ENCODE measurements at places on chromosomes 11 and 22.

DNA sequence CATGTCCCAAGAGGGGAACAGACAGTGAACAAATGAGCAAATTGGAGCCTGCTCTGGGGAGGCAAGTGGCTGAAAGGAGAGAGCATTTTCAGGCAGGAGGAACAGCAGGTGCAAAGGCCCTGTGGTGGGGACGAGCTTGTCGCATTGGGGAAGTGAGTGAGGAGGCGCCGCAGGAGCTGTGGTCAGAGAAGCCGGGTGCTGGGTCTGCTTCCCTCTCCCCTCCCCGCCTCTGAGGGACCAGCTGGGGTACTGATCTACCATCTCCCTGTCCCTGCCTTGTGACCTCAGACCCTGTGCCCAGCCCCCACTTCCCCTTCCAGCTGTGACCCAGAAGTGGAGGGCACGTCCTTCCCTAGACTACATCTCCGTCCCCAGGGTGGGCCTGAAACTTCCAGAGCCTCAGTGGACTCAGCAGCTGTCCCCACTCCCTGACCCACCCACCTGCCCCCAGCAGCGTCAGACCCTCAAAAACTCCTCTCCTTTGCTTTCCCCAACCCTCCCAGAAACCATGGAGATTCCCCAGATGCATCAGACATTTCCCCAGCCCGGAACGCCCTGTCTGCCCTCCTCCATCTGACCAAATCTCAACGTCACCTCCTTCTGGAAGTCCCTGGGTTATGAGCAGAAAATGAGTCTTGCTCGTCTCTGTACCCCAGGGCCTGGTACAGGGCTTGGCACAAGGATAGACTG is 19.7 kb upstream of the PDGFB start:
- DNase-seq: no peak

DNA sequence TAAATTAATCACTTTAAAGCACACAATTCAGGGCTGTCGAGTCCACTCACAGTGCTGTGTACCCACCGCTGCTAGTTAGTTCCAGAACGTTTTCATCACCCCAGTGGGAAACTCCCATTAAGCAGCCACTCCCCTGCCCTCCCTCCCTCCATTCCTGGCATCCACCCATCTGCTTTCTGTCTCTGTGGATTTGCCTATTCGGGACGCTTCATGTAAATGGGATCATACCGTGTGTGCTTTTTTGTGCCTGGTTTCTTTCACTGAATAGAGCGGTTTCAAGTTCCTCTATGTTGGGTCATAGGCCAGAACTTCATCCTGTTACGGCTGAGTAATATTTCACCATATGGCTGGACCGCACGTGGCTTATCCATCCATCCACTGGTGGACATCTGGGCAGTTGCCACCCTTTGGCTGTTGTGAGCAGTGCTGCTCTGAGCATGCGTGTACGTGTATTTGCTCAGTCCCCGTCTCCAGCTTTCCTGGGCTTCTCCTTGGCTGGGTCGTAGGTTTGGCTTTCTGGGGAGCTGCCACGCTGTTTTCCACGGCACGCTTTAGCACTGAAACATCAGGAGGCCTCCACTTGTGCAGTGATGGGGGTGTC is 30.1 kb downstream of the ARHGAP8 start:
- no peak for DNase-seq

GRCh38 chr22:43100225-43100624 is 10.3 kb upstream of the BIK start:
- no peak for DNase-seq

DNA sequence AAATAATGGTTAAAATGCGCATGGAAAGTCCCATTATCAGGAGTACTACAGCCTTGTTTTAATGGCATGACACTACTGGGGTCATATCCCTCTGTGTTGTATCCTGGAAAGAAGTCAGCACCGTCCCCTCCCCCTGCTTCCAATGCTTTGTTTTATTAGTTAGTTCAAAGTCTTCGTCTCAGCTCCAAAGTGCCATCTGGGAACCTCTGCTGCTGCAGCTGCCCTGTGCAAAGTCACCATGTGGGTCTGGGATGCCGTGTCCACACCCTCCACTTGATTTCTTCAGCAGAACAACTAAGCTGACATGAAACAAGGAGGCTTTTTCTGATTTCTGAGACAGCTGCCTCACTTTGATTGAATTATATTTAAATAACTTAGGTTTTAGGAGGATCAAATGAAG is 29.5 kb upstream of the NCAM1 start:
- DNase-seq: no peak

GRCh38 chr11:37504060-37504611 is 906.1 kb upstream of the RAG2 start:
- no peak for DNase-seq

DNA sequence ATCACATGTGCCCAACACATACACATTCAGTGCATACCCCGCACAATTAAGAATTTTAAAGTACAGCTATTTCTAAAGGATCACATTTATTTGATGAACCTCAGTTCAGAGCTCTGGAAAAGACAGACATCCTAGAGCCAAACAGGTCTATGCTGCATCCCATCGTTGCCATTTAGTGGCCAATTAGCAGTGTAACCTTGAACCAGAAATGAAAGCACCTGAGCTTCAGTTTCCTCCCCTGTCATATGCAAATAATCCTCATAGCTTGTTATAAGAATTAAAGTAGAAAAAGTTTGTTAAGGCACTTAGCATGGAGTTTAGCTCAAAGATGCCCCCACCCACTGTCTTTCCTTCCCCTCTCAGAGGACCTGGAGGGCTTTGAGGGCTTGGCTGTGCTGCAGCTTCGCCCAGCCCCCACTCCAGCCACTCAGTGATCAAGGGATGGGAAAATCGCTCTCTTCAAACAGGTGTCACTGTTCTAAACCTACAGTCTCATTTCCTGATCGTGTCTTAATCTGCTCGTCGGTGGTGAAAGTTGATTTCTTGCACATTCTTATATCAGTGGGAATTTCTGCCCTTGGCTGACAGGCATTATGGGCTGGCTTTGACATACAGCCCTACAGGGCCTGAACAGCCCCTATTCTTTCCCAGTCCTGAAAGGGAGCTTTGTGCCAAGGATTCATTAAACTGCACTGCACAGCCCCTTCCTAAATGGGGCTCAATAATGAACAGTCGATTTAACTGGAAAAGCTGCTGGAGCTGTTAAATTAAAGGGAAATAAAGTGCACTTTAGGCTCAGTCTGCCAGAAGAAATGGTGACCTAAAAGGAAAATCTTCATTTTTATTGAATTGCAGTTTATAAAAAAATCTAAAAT is 23.3 kb upstream of the FAM181B start:
- DNase-seq: no peak

DNA sequence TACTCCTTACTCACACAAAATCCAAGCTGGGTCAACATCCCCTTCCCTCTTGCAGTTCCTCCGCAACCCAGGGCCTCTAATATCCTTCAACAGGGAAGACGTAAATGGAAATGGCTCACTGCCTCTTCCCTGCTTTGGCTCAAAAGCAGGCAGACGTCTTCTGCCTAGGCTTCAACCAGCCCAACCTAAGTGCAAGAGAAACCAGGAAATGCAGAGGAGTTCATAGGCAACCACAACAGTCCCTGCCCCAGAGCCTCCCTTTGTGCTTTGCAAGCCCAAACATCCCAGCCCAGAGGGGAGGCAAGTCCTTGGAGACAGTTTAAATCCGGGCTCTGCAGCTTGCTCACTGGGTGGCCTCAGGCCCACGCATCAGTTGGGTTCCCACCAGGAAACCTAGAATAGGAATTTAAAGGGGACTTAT is 33.3 kb downstream of the CD6 start:
- DNase-seq: no peak

DNA sequence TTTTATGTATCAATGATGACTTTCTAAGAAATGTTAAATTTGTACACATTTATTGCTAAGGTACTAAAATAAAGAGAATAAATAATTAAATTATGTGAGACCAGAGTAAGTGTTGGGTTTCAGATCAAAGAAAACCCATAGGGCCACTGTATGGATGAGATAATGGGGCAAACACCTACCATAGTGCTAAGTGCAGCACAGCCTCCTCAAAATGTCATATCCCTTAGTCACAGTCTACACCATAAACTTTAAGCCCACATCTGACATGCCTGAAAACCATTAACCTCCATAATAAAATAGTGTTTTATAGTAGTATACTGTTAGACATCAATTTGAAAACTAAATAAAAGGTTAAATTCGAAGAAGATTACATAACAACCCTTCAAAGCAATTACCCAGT is 37.5 kb downstream of the SESN3 start:
- DNase-seq: no peak

GRCh38 chr11:44267750-44268613 is 42.0 kb downstream of the ALX4 start:
- DNase-seq: no peak

Data from activated CD4-positive, CD25-positive, alpha-beta regulatory T cell treated with anti-CD3 and anti-CD28 coated beads, Interleukin-2, amount 50 U/mL, for 72 hours (primary cell).